ENCODE measurements at places on chromosomes 1 and 21.

DNA sequence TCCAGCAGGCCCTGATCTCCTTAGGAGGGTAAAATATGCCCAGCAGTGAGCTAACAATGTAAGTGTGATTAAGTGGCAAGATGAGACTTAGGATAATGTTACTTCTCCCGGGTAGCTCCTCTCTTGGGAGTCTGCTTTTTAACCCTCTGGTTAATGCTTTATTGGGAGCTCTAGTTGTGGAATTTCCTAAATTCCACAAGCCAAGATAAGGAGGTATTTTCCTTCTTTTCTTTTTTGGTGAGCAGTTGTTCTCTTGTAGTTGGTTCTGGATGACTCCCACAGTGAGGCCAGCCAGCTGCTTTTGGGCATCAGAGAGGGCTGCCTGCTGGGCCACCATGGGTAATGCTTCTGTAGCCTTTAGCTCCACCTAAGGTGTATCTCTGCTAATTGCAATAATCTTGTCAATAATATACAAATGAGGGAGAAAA is 19.3 kb downstream of the C1orf52 start:
- DNase-seq: no peak

DNA sequence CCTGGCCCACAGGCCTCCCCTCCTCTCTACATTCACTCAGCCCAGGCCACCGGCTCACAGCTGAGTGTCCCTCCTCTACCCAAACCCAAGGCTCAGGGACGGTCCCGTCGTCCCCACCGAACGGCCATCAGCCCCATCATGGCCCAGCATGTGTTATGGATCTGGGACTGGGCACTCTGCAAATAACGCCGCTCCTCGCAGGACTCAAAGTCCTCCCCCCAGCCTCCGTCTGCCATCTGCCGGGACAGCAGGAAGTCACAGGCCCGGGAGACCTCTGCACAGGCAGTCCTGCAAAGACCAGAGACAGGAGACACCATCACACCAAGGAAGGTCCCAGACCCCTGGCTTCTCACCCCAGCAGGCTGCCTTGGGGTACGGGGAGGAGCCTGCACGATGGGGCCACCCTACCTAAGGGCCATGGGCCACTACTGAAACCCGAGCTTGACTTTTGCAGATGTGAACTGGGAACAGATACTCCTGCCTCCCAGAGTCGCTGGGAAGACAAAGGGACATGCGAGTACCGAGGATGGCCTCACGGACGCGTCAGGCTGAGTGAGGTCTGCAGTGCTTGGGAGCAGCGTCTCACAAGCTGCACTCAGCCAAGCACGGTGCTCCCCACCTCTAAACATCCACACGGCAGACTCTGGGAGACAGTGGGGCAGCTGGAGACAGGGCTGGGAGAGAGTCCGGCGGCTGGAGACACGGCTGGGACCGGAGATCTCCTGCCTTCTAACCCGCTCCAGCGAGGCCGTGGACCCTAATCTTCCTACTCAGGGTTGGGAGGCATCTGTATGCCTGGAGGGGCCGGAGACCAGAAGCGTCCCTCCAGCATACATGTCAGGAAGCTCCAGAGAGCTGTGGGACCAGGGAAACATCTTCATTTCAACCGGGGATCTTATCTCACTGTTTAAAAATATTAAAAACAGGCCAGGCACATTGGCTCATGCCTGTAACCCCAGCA is 10.4 kb upstream of the SPATC1L start:
- no peak for DNase-seq

- DNase-seq: no peak
Observed at GRCh38 chr1:21702780-21703179, 33.6 kb upstream of the RAP1GAP start.

DNA sequence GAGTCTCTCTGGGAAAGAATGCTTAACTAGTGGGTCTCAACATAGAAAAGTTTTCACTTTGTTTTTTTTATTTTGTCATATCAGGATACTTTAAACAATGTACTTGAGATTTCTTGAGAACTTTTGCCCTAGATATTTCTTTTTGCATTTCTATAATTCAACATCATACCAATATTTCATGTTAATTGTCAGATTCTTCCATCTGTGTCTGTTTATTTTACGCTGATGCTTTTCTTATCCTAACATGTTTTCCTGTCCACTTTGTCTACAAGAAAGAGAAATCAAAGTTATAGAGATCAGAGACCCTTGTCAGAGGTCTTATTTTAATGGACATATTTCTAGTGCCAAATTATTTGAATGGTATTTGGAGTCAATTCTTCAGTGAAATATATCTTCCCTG is 95.5 kb upstream of the B3GALT2 start:
- DNase-seq: no peak

DNA sequence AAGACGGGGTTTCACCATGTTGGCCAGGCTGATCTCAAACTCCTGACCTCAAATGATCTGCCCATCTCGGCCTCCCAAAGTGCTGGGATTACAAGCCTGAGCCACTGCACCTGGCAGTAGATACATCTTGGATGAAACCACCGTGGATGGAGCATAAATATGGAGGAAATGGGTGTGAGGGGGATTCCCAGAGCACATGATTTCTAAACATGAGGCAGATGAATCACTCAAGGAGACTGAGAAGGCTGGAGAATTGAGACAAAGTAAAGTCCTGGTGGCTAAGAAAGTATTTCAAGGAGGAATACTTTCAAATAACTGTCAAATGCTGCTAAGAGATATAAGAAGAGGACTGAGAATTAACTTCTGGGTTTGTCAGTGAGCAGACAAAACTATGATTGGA is 5.4 kb upstream of the PGBD5 start:
- DNase-seq: no peak

DNA sequence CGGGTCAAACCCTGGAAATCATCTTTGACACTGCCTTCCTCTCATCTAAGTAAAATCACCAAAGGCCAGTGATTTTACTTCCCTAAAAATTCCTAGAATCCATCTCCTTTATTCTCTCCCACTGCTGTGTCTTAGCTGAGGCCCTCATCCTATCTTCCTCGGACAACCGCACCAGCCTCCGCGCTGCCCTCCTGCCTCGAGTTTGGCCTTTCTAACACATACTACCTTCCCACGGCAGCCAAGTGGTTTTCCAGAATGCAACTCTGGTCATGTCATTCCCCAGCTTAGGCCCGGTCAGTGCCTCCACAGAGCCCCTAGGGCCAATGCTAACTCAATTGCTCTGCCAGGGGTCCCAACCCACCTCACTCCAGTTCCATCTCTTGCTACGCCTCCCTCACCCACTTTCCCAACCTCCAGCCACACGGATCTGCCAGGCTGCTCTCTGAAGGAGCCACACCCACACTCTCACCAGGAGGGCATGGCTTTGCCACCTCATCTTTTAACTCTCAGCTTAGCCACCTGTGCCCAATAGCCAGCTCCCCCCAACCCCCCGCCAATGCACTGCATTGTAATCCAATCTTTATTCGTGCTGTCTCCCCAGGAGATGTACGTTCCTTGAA is 6.8 kb downstream of the TMEM9 start:
- no peak for DNase-seq

Data from AG04450 (cell line).